Neural crest cell (in vitro differentiated cells): ENCODE measurements at places on chromosomes 5 and 9.

GRCh38 chr5:88882276-88883038 lies 527 bp downstream of the MEF2C start:
- DNase-seq = no peak

DNA sequence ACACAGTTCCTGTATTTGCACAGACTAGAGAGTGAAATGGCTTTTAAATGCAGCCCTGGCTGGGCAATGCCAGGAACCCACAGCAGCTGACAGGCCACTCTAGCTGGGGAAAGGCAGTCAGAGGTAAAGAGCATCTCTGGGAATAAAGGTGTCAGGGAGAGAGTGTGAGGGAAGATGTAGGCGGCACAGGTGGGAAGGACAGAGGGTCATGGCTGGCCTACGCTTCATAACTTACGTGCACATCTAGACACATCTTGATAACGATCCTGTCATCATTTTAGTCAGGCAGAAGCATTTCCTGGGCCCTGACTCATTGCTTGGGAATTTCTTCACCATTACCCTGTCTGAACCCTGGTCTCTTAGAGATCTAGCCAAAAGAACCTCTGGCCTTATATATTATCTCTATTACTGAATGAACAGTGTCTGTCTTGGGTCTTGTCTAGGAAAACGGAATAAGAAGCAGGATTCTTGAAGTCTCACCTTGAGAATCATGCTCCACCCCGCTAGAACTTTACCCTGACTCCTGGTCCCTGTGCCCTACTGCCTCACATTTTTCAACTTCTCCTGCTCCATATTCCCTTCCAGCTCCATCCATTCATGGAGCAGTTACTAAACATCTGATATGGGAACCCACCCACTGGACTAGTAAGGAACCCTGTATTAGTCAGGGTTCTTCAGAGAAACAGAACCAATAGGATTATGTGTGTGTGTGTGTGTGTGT lies 106.4 kb upstream of the ELL2 start:
- DNase-seq = no peak

DNA sequence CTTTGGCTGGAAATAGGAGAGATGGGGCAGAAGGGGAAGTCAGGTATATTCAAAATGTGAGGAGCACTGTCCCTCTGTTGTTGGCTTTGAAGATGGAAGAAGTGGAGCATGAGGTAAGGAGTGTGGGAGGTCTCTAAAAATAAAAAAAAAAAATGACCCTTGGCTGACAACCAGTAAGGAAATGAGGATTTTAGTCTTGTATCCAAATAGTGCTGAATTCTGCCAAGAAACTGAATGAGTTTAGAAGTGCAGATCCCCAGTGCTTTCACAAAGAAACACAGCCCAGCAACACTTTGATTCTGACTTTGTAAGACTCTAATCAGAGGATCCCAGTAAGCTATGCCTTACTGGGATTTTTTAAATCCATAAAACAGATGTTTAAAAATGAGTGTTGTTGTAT lies 367.9 kb downstream of the CYLC2 start:
- no peak for DNase-seq

- DNase-seq = no peak
These were observed 43.4 kb downstream of the PPP1R2B start for GRCh38 chr5:156893517-156893916.

GRCh38 chr5:174759091-174759490 lies 34.7 kb downstream of the MSX2 start:
- DNase-seq = no peak

- no peak for DNase-seq
These were observed 20.5 kb downstream of the VLDLR start for GRCh38 chr9:2642068-2642467.

DNA sequence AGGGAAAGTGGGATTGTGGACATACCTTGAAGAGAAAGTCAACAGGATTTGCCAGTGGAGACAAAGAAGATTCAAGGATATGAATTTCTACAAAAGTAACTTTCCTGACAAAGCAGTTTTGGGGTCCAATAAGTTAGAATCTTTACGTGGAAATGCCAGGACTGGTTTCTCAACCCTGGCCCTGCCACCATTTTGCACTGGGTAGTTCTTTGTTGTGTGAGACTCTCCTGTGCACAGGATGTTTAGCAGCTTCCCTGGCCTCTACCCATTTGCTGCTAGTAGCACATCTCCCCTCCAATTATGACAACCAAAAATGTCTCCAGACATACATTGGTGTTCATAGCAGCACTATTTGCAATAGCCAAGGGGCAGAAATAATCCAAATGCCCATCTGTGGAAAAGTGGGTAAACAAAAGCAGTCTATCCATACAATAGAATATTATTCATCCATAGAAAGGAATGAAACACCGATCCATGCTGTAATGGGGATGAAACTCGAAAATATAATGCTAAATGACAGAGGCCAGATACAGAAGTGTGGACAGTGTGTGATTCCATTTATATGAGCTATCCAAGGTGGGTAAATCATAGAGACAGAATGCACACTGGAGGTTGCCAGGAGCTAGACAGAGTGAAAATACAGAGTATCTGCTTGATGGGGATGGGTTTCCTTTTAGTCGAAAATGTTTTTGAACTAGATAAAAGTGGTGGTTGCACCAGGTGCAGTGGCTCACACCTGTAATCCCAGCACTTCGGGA lies 91.4 kb downstream of the NSUN2 start:
- DNase-seq = no peak

GRCh38 chr9:130110166-130110565 lies 56.5 kb downstream of the GPR107 start:
- DNase-seq = no peak
